HuH-7 (cell line): ENCODE measurements at places on chromosomes 4 and X.
A peak's percentile ranks its signal among the peaks of the same experiment; 100 is the strongest.

DNA sequence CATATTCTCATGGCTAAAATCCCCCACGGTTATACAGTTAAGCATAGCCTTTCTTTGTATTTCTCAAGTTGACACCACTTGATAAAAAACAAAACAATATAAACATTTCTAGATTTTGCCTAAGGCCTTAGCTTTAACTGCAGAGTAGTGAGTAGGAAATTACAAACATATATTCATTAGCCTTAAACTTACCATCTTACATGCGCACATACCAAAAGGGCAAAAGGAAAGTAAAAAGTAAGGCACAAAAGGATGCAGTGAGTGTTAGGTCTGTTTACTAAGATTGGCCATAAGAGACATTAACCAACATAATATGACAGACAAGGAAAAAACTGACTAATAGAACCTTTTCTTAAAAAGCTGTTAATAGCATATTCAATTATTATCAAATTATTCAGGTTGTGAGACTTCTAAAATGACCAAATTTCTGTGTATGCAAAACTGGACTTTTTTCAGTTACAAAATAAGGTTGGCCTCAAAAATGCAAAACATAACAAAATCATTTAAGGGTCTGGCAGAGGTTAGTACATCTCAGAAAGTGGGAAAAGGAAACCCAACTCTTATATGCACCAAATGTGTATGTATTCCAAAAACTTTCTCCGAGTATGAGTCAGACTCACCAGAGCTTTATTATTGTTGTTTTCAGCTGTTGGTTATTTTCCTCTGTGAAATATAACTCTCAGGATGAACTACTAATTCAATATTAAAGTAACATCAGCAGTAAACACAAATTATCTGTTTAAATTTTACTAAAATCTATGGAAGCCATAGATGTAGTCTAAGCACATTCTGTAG is 39.9 kb downstream of the SEPSECS start:
- no peak for DNase-seq

- no peak for DNase-seq
These were observed 67.2 kb downstream of the INPP4B start for GRCh38 chr4:142778900-142779299.

DNA sequence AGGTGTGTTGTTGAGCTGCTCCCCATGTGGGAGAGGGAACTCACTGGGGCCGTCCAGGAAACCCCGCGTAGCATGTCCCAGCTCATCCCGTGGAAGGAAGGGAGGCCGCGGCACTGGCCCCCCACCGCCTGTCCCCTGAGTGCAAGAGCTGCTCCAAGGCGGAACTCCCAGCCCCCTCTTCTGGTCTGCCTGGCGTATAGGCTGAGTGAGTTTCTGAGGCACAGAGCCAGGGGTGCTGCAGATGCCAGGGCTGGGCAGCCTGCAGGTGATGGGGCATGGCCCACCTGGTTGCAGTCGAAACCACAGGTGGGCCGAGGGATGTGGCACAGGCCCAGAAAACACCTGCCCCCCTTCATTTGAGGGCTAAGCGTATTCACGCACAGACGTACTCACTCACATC is 49.6 kb downstream of the ABLIM2 start:
- DNase-seq: no peak

- no peak for DNase-seq
These were observed 81.8 kb upstream of the NAP1L5 start for GRCh38 chr4:88779431-88779830.

- no peak for DNase-seq
These were observed at the start of gene CLDN2 for GRCh38 chrX:106919932-106920452. CLDN2 (plus strand) TSS chrX:106920402; CDS start chrX:106928229, 7,827 bp downstream.

GRCh38 chr4:81946996-81947395 is 426.8 kb downstream of the HNRNPD start:
- DNase-seq: no peak

DNA sequence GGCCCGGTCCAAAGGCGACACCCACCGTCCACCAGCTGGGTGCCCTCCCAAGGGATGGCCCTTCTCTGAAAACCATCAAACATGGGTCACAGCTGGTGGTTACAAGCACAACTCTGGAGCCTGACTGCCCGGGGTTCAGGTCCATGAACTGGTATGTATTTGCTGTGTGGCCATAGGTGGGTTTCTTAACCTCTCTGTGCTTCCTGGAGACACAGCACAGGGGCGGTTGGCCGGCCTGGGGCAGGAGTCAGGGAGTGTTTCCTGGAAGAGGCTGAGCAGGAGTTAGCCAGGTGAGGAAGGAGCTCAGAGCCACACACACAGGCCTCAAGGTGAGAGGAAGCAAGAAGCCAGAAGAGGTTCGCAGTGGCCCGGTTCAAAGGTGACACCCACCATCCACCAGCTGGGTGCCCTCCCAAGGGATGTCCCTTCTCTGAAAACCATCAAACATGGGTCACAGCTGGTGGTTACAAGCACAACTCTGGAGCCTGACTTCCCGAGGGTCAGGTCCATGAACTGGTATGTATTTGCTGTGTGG is 243.7 kb upstream of the PSAPL1 start:
- DNase-seq: no peak

DNA sequence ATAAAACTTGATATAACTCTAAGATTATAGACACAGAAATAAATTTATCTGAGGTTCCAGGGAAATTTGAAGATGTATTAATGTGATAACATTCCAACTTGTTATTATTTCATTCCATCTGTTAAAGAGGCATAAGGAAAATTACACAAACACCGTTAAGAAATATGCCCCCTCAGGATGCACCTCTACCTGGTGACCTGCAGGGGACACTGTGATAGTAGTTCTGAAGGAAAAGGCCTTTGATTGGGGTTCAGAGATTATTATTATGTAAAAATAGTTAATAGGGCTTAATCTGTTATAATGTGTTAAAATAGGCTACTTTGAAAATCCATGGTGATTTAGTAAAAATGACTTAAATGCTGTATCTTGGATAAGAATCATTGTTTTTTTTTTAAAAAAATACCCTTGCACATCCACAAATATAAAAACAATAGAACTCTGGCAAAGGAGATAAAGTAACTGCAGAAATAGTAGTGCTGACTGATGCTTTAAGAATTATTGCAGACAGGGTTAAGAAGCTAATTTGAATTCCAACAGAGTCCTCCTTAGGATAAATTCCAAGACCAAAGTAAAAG is 6.1 kb upstream of the ABRAXAS1 start:
- peak; percentile 51 for DNase-seq

GRCh38 chr4:143412420-143412758 is 75.7 kb downstream of the GAB1 start:
- DNase-seq: no peak

DNA sequence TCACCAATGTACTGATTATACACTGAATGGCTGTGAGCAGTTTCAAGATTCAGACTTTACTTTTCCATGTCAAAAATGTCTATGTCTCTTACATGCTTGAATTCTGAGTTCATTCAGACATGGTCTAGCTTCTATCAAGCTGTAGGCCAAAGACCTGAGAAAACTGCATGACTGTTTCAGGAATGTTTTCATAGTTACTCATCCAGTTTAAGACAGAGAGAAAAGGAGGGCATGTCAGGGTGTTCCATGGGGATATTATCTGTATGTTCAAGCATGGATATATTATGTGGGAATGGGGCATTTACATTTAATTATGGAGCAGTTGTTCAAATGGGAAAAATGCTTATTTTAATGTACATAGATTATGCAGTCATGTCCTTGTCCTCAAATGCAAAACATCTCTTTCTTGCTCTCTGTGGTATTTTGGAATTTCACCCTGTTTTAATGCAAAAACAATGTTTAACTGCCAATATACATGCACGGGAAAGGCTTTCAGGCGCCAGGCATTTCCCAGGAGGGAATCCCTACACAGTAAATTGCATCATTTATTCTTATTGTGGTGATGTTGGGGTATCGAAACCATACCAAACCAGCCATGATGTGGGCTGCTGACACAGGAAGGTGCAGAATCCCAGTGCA is 429.1 kb upstream of the INTU start:
- DNase-seq: no peak

GRCh38 chrX:25941087-25941486 is 197.1 kb upstream of the MAGEB18 start:
- DNase-seq: no peak

DNA sequence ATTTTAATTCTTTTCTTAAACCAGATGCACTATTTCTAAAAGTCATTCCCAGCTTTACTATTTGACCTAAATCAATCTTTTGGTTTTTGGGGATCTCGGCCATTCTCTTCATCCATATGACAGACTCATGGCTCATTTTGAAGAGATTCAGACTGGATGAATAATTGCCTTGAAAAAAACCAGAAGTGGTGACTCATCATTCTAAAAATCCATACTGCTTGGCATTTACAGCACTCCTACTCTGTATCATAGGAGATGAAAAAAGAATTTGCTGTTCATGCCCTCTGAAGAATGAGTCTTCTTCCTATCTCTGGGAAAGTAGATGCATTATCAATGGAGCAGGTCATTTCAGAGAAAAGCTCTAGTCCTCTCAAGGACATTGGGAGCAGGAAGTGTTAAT is 220.5 kb upstream of the RPS6KA3 start:
- no peak for DNase-seq

DNA sequence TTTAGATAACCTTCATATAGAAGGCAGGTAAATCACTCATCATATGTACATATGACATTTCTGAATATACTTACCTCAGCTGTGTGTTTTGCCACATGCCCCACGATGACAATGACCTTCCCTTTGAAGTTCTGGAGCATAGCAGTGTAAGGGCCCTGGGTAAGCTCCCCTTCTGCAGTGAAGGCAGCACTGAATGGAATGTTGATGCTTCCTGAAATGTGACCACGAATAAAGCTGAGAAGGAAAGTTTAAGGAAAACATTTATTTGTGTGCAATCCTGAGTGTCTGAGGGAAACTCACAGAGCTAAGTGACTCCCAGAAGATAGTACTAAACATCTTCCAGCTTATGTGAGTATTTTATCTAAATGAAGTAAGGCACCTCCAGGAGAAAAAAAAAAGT is 200.1 kb downstream of the NPNT start:
- DNase-seq: no peak

- no peak for DNase-seq
These were observed 23.1 kb downstream of the DACH2 start for GRCh38 chrX:86171366-86171765.

DNA sequence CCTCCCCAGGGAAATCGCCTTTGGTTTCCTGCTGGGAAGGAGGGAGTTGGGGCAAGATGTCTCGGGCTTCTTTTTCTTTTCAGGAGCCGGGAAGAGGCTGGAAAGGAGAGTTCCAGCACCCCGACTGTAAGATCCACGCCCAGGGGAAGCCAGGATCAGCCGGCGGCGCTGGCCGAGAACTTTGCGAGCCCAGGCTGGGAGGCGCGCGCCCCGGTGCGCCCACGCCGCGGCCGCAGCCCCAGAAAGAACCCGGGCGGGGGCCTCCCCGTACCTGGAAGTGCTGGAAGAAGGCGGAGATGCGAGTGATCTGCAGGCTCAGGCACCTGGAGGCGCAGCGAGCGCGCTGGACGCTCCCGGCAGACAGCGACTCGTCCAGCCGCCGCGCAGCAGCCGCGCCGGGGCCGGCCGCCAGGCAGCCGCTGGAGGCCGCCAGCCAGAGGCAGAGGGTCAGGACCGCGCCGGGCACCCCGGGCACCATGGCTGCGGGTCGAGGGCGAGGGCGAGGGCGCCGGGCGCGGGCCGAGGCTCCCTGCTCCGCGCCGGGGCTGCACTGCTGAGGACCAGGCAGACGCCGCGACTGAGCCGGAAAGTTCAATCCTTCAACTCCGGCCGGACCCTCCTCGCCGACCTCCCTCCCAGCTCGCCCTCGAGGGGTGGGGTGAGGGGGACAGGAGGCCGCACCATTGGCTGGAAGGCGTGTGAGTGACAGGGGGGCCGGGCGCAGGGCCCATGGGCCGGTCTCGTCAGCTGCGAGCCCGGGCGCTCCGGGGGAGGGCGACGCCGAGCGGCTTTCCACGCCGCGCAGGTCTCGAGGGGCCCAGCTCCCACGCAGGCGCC is at the start of gene ANOS1:
Gene ANOS1 (minus strand): TSS at position 579 of the 837 bp plus-strand sequence. CDS start 101 bp downstream, at position 478.
- DNase-seq: peak; percentile 60

GRCh38 chr4:115969756-115970155 is 856.3 kb upstream of the NDST4 start:
- DNase-seq: no peak

- no peak for DNase-seq
These were observed 340.7 kb upstream of the SLIT2 start for GRCh38 chr4:19910861-19911525.

- DNase-seq: no peak
These were observed 364.8 kb downstream of the ARAP2 start for GRCh38 chr4:35879479-35879878.

DNA sequence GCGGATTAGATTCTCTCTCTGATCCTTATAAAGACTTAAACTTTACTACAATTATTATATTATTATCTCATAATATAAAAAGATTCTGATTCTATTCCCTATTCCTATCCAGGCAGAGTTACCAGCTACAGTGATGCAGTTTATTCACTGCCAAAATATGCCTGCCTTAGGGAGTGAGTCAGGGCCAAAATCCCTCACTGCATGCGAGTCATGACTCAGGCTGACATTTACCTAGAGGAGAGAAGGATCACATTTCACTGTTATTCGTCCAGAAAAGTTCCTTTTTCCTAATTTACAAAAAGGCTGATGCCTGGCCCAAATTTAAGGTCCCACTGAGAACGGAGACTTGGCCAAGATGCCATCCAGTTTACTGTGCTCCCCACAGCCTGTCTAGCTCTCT is 168.5 kb upstream of the LDB2 start:
- DNase-seq: no peak

DNA sequence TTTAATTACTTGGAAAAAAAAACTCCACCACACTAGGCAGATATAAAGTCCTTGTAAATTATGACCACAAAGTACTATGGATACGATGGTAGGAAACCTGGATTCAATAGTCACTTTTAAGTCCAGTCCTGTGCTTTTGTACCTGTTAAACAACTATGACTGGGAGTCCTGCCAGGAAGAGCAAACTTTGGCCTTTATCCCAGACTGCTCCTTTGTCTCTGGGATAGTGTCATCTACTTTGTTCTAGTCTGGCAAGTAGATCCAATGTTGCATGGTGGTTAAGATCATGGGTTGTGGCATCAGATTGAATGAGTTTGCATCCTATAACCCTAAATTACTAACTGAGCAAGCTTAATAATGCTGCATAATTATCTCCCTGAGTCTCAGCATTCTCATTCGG is 175.3 kb upstream of the FGF13 start:
- no peak for DNase-seq

DNA sequence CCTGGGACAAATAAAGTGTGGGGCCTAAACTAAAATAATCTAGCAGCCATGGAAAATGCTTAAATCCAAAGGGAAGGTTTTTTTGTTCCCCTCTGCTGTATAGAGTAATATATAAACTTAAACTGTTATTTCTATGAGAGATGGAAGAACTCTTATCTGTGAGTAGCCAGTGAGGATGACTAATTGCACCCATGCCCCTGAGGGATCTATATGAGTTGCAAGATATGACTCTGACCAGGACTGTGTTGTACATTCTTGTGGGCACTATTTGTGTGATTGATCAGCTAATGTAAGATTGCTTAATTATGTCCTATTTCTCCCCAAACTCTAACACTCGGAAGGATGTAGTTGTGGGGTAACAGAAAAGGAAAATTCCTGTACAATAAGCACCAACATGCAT is 35.2 kb upstream of the AMBN start:
- no peak for DNase-seq
